ENCODE measurements at places on chromosomes 5 and 9.
A peak's percentile ranks its signal among the peaks of the same experiment; 100 is the strongest.

DNA sequence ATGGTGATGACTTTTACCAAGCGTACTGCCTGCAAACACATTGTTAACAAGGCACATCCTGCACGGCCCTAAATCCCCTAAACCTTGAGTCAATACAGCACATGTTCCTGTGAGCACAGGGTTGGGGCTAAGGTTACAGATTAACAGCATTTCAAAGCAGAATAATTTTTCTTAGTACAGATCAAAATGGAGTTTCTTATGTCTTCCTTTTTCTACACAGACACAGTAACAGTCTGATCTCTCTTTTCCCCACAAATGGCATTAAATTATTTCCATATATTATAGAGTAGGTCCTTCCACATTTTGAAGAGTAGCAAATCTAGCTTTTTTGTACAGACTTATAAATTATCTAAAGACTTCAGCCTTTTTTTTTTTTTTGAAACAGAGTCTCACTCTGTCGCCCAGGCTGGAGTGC is 1.6 kb upstream of the TMEM141 start:
- H3K36me3 ChIP-seq, result no peaks in the 10 kb centered on the region
- H3K27ac ChIP-seq, result no peak overlapping the region
- peaks cover 8% of the 10 kb centered on the region for H3K4me1 ChIP-seq
- DNase-seq, result no peak

DNA sequence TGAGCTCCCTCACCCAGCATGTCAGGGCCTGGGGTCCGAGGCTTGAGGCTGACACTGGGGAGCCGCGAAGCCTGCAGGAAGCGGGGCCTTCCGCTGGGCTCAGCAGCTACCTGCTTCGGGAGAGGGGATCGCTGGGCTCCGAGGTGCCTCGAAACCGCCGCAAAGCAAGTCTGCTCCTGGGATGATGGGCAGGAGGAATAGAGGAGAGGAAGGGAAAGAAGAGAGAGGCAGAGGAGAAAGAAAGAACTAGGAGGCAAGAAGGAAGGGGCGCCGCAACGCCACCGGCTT is 1.5 kb upstream of the PRDM12 start:
- no peaks in the 10 kb centered on the region for H3K36me3 ChIP-seq
- peaks cover 80% of the 10 kb centered on the region for H3K27me3 ChIP-seq
- H3K4me3 ChIP-seq, result no peak overlapping the region
- no peaks in the 10 kb centered on the region for H3K4me1 ChIP-seq

DNA sequence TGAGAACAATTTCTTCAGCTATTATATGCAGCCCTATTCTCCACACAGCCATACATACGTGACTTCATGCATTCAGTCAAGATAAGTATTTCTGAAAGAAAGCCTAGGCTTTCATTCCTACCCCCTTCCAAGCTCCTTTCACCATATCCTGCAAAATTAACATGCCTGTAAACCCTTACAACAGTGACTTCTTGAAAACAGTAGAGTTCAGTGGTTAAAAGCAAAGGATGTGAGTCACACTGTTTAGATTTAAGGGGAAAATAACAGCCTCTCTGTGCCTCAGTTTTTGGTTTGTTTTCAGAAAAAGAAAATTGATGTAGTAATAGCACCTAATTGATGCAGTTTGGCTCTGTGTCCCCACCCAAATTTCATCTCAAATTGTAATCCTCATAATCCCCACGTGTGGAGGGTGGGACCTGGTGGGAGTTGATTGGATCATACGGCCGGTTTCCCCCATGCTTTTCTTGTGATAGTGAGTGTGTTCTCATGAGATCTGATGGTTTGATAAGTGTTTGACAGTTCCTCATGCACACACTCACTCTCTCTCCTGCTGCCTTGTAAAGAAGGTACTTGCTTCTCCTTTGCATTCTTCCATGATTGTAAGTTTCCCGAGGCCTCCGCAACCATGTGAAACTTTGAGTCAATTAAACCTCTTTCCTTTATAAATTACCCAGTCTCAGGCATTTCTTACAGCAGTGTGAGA is 264.8 kb downstream of the CETN3 start:
- no peaks in the 10 kb centered on the region for H3K27me3 ChIP-seq
- H3K27ac ChIP-seq, result no peak overlapping the region
- H3K36me3 ChIP-seq, result no peaks in the 10 kb centered on the region
- no peak overlapping the region for H3K4me3 ChIP-seq
- no peak for DNase-seq
- H3K4me1 ChIP-seq, result no peaks in the 10 kb centered on the region

GRCh38 chr5:32645246-32645645 is 59.9 kb downstream of the SUB1 start:
- H3K4me3 ChIP-seq, result no peak overlapping the region
- H3K4me1 ChIP-seq, result no peaks in the 10 kb centered on the region
- DNase-seq, result no peak
- H3K36me3 ChIP-seq, result no peaks in the 10 kb centered on the region

- no peak overlapping the region for H3K27ac ChIP-seq
- peak; percentile 68 for DNase-seq
- no peaks in the 10 kb centered on the region for H3K36me3 ChIP-seq
Measured at GRCh38 chr9:130682421-130683121, 11.0 kb upstream of the EXOSC2 start.

- H3K4me3 ChIP-seq, result no peak overlapping the region
- no peaks in the 10 kb centered on the region for H3K4me1 ChIP-seq
- H3K27me3 ChIP-seq, result no peaks in the 10 kb centered on the region
- DNase-seq, result no peak
- H3K36me3 ChIP-seq, result no peaks in the 10 kb centered on the region
Measured at GRCh38 chr9:133873461-133873891, 118.6 kb downstream of the VAV2 start.
